Stimulated activated CD8-positive, alpha-beta memory T cell treated with anti-CD3 and anti-CD28 coated beads, Interleukin-15, amount 100 ng/mL, for 24 hours (primary cell): ENCODE measurements at places on chromosomes 7 and 10.

DNA sequence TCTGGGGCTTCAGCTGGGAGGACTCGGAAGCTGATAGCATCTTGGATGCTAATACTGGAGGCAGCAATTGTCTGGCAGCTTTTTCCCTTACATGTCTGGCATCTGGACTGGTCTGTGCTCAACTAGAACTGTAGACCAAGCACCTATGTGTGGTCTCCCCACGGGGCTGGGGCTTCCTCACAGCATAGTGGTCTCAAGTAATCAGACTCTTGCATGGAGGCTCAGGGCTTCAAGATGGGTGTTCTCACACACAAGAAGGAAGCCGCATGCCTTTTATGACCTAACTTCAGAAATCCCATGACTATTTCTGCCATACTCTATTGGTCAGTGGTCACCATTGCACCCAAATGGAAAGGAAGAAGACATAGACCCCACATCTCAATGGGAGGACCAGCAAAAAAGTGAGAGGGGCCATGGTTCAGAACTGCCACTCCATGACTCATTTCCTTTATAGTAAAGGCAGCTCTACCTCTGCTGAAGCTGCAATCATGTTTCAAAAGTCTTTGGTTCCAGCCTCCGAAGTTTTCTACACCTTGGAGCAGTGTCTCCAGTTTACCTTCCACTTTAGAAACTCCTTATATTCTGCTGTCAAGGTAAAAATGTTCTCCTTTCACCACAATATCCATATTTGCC, 14.7 kb downstream of the AOC1 start:
- no peak for DNase-seq

- peak; percentile 37 for DNase-seq
These were observed 10.9 kb downstream of the LIMK1 start for GRCh38 chr7:74094224-74095101.

DNA sequence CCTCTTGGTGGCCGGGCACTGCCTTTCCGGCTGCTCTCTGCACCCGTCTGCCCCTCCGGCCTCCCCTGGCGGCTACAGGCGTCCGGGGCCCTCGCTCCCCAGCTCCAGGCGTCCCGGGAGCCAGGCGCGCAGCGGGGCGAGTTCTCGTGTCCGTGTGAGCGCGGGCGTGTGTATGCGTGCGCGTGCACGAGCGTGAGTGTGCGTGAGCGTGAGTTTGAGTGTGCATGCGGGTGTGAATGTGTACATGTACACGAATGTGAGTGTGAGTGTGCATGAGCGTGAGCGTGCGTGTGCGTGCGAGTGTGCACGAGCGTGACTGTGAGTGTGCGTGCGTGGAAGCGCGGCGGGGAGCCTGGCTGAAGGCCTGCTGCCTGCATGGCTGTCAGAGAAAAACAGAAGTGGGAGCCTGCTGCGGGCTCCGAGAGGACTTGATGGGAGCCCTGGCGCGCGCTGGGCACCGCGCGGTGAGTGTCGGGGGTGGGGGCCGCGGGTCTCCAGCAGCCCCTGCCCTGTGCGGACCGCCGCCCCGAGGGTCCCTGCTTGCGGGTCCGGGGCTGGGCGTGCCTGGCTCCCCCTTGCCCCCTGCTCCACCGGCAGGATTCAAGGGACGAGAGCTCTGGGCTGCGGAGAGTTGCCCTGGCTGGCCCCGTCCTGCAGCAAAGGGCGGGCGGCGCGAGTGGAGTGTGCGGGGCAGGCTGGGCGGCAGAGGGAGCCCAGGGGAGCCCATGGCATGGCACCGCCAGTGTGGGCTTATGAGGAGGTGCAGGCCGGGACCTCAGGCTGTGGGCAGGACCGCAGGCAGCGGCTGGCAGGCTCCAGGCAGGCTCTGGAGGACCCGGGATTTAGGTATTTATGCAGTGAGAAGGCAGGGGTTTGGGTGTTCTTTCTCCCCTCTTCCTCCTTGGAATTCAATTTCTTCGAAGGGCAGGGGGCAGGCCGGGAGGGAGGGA, 75.8 kb upstream of the EN2 start:
- no peak for DNase-seq

DNA sequence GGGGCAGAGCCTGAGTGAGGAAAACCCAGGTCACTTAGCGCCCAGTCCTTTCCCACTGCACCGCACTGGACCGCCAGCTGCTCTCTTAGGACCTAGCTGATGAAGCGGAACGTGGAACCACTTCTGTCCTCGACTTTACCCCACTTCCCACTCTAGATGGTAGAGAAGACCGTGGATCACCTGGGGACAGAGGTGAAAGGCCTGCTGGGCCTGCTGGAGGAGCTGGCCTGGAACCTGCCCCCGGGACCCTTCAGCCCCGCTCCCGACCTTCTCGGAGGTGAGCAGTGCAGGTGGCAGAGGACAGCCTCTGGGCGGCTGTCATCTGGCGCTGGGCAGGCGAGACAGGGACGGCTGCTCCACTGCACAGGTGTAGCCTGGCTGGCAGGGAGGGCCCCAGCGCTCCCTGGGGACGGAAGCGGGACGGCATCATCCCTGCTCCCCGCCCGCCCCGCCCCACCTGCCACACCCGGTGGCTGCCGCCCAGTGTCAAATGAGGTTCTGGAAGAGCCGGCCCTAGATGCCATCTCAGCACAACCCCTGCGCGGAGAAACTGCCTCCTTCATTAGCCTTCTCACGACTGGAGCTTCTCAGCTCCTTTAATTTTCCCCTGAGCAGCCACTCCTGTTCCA, 11.7 kb downstream of the PLAC9 start:
- no peak for DNase-seq

- DNase-seq: no peak
These were observed 49.5 kb upstream of the FAM180A start for GRCh38 chr7:135798095-135798494.

- DNase-seq: no peak
These were observed 74.5 kb upstream of the EXOC6 start for GRCh38 chr10:92773776-92774175.

DNA sequence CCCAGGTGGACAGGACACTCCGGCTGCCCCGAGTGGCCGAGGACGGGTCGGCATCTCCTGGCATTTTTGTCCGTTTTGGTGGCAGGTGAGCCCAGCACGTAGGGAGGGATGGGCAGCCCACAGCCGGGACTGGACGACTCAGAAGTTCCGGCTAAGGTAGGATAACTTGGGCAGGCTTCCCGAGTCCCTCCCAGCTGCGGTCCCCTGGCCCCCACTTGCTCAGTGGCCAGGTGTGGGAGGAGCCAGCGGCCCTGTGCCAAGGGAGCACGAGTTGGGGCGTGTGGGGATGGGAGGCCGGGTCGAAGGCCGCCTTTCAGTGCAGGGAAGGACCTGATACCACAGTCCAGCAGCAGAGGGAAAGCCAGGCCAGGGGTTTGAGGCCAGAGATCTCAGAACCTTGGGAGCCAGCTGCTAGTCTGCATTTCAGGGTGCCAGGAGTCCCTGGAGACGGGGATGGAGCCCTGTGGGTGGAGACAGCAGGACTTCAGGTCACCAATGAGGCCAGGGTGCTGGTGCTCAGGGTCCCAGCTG, 58.5 kb downstream of the PWWP2B start:
- DNase-seq: no peak

DNA sequence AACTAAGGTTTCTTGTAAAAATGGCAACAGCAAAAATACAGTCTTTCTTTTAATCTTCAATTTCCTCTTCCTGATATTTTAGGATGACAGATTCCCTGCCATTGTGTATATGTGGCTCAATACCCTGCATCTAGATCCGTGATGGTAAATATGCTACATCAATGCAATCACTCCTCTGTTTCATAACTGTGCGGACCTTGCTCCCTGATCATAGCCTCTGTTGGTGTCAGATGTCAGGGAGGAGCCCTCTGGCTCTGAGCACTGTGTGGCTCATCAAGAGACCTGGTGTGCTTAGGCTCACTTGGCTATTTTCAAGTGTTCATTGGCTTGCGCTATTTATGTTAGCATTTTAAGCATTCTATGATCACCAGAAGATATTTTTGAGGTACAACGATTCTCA, 33.0 kb upstream of the AGR3 start:
- no peak for DNase-seq

GRCh38 chr7:16779051-16779450, 25.5 kb downstream of the TSPAN13 start:
- no peak for DNase-seq

- no peak for DNase-seq
These were observed 33.9 kb downstream of the TSPAN14 start for GRCh38 chr10:80487791-80488538.

DNA sequence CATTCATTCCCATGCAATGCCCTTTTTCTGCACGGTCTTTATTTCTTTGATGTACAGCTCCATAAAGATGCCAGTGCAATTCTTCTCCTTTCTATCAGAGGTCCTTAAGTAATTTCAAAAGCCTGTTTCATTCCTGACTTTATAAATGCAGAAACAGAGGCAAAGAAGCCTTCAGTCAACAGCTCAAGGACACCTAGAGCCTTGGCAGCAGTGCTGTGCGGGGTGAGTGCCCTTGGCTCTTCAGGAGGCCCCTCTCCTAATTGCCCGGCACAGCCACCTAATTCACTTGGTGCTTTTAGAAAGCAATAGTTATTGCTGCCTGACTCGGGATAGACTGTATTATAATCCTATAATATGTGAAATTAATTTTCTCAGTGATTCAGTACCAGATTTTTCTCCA, 169.6 kb upstream of the KLF6 start:
- no peak for DNase-seq

DNA sequence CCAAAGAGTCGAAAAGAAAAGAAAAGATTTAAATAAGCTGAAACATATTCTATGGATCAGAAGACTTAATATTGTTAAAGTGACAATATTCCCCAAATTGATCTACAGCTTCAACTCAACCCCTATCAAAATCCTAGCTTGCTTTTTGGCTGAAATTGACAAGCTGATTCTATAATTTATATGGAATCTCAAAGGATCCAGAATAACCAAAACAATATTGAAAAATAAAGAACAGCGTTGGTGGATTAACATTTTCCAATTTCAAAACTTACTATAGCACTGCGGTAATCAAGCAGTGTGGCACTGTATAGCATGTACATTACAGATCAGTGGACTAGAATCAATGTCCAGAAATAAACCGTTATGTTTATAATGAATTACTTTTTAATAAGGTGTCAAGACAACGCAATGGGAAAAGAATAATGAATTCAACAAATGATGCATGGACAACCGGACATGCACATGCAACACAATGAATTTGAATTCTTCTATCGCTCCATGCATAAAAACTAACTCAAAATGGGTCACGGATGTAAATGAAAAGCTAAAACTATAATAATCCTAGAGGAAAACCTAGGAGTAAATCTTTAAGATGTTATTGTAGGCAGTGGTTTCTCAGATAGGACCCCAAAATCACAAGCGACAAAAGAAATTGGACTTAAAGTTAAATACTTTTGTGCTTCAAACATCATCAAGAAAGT, 1.6 kb upstream of the ALOX5 start:
- DNase-seq: no peak

DNA sequence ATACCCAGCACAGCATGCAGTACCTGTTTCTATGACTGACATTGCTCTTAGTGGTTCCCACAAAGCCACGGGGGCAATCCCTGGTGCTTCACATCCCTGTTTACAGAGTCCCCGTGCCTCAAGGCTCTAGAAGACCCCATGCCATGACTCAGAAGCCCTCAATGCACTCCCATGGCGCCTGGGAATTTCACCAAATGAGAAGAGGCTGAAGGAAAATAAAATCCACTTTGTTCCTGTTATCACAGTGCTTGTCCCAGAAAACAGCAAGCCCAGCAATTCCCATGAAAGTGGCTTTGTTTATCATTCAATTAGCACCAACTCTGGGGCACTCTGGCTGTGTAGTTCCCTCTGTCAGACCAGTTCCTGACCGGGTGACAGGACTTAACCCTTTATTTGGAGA, 268.3 kb downstream of the TNS3 start:
- DNase-seq: no peak

DNA sequence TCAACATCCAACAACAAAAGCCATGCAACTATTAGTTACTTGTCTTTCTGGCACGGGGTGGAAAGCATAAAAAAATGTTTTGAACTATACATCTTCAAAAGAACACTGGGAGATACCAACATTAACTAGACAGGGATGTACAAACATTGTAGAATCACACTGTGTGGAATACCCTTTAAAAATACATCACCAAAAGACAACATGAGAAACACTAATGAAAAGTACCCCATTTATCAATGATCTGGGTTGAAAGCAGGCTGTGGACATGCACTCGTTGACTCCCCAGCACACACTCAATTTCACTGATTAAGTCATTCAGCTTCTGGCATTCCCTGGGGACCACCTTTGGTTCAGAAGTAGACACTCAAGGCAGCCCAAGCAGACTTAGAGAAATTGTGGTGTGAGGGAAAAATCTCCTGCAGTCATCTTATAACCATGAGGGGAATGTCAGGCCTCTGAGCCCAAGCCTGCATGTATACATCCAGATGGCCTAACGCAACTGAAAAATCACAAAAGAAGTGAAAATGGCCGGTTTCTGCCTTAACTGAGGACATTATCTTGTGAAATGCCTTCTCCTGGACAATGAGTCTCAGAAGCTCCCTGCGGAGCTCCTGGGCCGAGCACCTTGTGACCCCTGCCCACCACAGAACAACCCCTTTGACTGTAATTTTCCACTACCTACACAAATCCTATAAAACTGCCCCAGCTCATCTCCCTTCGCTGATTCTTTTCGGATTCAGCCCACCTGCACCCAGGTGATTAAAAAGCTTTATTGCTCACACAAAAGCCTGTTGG, 53.0 kb downstream of the CACUL1 start:
- no peak for DNase-seq

DNA sequence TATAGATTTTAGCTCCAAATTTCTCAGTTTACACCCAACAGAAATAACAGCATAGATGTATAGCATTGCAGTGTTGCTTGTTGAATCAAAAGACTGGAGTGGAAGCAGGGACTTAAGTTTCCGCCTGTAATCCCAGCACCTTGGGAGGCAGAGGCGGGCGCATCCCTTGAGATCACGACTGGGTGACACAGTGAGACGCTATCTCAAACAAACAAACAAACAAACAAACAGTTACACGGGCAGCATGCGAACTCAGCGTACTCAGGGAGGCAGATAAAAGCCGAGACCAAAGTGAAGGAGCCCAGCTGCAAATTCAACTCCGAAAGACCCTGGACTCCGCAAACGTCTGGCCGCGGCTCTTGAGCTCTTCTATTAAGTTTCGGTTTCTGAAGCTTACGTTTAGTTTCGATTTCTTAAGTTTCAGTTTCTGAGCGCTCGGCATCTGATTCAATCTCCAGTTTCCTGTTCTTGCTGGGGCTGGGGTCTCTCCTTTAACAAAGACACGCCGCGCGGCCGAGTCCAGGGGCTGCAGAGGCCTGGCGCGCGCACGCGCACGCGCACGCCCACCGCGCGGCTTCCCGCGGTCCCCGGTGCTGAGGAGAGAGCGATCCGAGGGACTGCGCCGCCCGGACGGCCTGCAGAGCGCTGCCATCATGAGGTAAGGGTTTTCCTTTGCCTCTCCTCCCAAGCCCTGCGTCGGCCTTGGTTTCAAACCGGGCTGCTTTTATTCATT, at the start of gene IFIT5:
Gene IFIT5 (plus strand): TSS at position 423 of the 733 bp plus-strand sequence. CDS start 231 bp downstream, at position 654.
- peak; percentile 33 for DNase-seq

- no peak for DNase-seq
These were observed 224.2 kb upstream of the LYZL1 start for GRCh38 chr10:29064680-29065079.
